ENCODE measurements at places on chromosomes 4 and X.

DNA sequence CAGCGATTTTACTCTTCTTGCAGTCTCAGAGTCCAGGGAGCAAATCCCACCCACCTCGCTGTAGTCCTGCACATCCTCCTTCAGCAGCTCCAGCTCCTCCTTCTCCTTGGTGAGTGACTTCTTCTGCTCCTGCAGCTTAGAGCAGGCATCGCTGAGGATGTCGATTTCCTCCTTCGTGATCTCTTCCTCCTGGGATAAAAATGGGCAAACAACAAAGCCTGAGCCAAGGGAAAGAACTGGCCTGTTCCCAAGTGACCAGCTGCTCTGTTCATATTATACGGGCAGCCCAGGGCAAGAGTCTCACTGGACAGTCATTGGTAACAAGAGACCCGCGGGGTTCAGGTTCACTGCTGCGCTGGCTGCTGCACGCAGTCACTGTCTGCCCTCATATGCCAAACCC lies 26.2 kb downstream of the FGFR3 start:
- no peak for DNase-seq

DNA sequence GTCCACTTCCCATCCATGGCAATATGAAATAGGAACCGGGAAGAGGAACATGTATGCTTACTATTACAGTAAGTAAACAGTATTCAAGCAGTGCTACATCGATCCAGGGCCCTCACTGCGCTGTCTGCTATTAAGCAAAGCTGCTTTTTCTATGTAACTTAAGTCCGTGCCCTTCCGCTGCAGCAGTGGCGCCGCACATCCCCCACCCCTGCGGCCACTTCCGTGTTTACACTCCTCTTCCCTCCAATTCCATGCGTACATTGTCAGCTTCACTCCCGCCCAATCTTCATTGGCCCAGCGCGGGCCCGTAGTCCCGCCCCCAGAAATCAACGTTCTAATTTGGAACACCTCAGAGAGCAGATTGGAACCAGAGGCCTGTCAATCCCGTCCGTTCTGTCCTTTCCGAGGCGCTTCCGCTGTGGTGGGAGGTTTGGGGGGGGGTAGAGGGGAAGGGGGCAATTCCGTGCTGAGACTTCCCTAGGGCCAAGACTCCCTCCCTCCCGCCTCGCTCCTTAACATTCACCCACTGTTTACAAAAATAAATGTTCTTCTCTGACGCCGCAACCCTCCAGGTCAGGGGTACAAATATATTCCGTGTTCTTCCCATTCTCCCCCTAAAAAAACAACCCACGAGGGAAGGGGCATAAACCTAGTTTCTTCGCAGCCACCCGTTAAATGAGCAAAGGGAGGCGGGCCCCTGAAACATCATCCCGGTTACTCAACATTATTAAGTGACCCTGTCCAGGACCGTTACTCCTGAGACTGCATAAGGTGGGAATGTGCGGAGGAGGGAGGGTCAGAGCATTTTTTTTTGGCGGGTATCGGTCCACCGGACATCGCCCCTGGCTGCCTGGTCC lies 67.4 kb downstream of the NOCT start:
- DNase-seq, result peak; percentile 80

DNA sequence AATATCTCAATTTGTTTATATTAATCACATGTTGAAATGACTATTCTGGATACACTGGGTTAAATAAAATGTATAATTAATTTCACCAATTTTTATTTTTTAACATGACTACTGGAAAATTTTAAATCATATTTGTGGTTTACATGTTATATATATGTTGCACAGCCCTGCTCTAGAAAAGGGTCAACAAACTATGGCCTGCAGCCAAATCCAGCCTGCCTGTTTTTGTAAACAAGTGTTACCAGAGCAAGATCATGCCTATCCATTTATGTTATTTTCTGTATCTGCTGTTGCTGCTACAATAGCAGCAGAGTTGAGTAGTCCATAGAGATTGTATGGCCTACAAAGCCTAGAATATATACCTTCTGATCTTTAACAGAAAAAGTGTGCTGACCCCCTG lies 1.2 kb downstream of the TCEANC start:
- DNase-seq, result no peak

DNA sequence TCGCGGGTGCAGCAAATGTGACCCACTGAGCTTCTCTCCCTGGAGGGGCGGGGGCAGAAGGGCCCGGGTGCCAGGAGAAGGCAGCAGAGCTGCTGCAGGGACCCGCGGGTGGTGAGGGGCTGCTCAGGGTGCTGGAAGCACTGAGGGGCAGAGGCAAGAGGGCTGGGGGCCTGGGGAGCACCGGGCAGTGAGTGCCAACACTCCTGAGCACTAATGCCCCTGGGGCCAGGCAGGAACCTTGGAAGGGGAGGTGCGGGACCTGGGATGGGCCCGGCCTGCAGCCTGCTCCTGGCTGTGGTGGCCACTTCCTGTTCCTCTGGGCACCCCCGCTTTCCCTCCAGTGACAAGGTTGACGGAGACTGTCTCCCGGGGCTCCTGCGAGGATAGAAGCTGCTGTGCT lies 66.5 kb upstream of the ADRA2C start:
- DNase-seq, result no peak

DNA sequence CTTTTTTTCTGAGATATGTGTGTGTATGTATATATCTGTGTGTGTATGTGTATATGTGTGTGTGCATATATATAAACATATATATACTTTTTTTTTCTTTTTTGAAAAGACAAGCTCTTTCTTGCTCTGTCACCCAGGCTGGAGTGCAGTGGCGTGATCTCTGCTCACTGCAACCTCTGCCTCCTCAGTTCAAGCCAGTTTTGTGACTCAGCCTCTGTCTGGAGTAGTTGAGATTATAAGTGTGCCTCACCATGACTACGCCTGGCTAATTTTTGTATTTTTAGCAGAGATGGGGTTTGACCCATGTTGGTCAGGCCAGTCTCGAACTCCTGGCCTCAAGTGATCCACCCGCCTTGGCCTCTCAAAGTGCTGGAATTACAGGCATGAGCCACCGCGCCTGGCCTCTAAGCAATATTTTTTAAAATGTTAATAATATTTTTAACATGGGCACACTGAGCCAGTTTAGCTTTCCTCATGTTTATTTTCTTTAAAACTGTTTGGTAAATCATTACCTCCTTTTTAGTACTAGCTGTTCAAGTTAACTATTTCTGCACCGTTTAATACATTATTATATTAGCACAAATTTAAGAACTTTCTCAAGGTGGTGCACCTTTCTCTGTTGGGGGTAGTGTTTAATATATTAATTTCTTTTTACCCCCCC lies 33.3 kb downstream of the BBS12 start:
- no peak for DNase-seq

GRCh38 chr4:99625369-99625768 lies 32.3 kb downstream of the C4orf54 start:
- no peak for DNase-seq

DNA sequence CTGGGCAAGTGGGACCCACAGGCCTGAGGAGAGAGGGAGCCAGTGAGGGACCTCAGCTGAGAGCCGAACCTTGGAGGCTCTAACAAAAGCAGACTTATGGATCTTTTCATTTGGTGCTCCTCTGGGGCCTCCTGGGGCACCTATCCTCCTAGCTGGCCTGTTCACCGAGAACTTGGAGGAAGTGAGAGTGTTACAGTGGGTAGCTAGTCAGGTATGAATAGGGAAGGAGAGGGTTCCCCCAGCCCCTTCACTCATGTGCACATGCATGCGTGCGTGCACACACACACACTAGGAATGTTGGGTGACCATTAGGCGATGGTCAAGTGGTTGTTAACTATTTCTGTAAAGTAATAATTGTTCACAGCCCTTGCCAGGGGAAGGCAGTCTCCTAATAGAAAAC lies 18.6 kb upstream of the TMEM185A start:
- no peak for DNase-seq

GRCh38 chr4:78764498-78764961 lies 11.6 kb upstream of the BMP2K start:
- no peak for DNase-seq

- DNase-seq, result no peak
These were observed 664.5 kb upstream of the HTR2C start for GRCh38 chrX:113919387-113919786.

- no peak for DNase-seq
These were observed 555.9 kb downstream of the PDHA2 start for GRCh38 chr4:96395747-96396146.

- DNase-seq, result no peak
These were observed 1.3 kb downstream of the FAM53A start for GRCh38 chr4:1682860-1683259.

Data from stimulated activated CD8-positive, alpha-beta memory T cell treated with anti-CD3 and anti-CD28 coated beads, Interleukin-4, amount 100 ng/mL, for 1 hour (primary cell).